ENCODE measurements at places on chromosomes 2 and 18.

- DNase-seq: no peak
Measured at GRCh38 chr2:118865106-118865505, 17.7 kb upstream of the EN1 start.

- no peak for DNase-seq
Measured at GRCh38 chr2:164012581-164012980, 276.8 kb upstream of the FIGN start.

DNA sequence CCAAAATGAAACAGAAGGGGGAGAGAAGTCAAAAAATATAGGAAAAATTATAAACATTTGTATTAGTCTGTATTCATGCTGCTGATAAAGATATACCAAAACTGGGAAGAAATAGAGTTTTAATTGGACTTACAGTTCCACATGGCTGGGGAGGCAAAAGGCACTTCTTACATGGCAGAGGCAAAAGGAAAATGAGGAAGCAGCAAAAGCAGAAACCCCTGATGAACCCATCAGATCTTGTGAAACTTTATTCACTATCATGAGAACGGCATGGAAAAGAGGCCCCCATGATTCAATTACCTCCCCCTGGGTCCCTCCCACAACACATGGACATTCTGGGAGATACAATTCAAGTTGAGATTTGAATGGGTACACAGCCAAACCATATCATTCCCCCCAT is 79.1 kb downstream of the ZRANB3 start:
- DNase-seq: no peak

- DNase-seq: no peak
Measured at GRCh38 chr18:49161627-49162026, 210.9 kb upstream of the SMAD7 start.

- DNase-seq: no peak
Measured at GRCh38 chr2:170177950-170178781, at the start of gene MYO3B. TSS of gene MYO3B (plus strand) at chr2:170178147. CDS start at chr2:170178288, 141 bp downstream.

- DNase-seq: no peak
Measured at GRCh38 chr2:207854484-207855440, 85.1 kb upstream of the FZD5 start.

DNA sequence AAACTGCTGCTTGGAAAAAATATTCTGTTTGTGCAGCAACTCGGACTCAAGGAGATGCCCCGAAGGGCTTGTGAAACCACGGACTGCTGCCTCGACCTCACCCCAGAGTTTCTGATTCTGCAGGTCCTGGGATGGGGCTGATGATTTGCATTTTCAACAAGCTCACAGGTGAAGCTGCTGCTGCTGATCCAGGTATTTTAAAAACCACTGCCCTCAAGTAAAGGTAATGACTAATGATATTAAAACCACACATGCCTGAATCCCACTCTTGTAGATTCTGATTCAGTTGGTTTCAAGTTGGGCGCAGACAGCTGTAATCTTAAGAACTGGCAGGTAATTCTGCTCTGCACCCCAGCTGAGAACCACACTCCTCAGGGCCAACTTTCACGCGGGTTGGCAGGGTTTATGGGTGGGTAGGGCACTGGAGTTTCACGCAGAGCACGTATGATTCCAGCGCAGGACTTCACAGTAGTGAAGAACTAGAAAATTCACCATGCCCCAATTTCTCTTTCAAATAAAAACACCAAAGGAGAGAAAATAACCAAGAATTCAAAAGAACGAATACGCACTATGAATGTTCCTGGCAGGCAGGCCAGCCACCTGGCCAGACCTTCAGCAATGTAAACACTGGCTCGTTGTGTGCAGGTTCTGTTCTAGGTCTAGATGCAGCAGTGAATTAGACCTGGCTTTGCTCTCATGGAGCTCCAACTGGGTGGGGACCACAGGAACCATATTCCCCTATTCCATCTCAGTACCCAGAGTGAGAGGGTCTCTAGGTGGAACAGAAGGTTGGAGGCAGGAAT is 74.6 kb upstream of the ZFP36L2 start:
- no peak for DNase-seq

GRCh38 chr2:209145941-209146681 is 277.7 kb upstream of the MAP2 start:
- DNase-seq: no peak

DNA sequence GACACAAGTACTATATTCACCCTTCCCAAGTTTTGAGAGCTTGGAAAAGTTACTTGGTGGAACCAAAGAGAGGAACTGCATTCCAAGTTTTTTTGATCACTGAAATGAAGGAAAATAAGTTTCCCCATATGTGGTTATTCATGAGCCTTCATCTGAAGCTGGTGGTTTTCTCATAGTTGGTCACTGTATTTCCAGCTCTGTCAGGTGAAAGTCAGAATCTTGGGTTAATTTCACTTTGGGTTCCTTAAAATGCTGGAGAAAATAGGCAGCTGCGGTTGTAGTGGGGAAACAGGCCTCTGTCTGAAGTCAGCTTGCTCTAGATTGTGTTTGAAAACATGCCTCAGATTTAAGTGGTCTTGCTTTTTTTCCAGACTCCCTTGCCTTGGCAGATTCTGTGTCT is 200.5 kb downstream of the HRH4 start:
- DNase-seq: no peak

DNA sequence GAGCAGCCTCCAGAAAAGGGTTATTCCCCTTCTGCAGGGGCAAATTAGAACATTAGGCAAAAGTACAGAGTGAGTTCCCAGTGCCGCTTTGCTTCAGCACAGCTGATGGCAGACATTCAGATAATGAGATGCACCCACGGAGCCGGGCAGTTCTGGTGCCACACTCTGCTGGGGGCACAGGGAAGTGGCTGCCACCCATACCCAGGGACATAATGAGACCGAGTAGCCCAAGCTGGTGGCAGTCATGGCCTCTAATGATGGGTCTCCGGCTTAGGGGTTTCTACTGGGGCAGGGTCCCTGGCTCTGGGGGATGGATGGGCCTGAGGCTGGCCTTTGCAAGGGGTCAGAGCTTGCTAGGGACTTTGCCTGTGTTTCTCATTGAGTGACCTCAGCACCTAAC is 26.2 kb downstream of the GLI2 start:
- DNase-seq: no peak
